GF-D8 (cell line): ENCODE measurements at places on chromosomes 6 and 20.

- no peak for DNase-seq
Observed at GRCh38 chr6:163398115-163398514, 16.4 kb upstream of the QKI start.

DNA sequence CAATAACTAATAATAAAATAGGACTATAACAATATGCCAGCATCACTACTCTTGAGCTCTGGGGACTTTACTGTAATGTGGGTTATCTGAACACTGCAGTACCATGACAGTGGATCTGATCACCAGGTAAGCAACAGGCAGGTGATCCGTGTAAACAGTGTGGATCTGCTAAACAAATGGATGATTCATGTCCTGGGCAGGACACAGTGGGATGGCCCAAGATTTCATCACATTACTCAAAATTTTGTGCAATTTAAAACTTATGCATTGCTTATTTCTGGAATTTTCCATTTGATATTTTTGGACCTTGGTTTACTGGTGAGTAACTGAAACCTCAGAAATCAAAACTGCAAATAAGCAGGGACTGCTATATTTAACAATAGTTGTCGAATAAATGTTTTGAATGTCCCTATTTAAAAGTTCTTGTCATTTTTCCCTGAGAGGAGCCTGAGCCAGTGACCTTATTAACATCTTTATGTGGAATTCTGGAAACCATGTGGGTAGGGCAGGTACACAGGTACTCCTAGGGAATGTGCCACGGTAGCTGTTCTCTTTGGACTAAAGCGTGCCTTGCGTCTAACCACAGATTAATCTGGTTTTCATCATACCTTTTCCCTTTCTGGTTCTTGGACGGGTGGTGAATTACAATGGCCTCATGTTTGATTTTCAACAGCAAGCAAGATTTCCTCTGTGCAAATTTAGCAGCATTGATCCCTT lies 214.5 kb upstream of the SASH1 start:
- no peak for DNase-seq

GRCh38 chr6:157514659-157515496 lies 133.9 kb downstream of the ZDHHC14 start:
- peak; percentile 86 for DNase-seq

- DNase-seq = no peak
Observed at GRCh38 chr6:167404385-167405049, 79.6 kb downstream of the TTLL2 start.

DNA sequence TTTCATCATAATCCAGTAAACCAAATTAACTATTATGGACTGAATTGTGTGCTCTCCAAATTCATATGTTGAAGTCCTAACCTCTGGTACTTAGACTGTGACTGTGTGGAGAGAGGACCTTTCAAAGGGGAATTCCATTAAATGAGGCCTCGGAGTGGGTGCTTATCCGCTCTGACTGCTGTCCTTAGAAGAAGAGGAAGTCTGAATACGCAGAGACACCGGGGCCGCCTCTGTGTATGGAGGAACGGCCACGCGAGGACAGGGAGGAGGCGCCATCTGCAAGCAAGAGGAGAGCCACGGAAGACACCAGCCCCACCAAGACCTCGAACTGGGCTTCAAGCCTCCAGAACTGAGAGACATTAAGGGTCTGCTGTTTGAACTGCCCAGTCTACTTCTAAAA lies 35.6 kb upstream of the RPS6KA2 start:
- no peak for DNase-seq

DNA sequence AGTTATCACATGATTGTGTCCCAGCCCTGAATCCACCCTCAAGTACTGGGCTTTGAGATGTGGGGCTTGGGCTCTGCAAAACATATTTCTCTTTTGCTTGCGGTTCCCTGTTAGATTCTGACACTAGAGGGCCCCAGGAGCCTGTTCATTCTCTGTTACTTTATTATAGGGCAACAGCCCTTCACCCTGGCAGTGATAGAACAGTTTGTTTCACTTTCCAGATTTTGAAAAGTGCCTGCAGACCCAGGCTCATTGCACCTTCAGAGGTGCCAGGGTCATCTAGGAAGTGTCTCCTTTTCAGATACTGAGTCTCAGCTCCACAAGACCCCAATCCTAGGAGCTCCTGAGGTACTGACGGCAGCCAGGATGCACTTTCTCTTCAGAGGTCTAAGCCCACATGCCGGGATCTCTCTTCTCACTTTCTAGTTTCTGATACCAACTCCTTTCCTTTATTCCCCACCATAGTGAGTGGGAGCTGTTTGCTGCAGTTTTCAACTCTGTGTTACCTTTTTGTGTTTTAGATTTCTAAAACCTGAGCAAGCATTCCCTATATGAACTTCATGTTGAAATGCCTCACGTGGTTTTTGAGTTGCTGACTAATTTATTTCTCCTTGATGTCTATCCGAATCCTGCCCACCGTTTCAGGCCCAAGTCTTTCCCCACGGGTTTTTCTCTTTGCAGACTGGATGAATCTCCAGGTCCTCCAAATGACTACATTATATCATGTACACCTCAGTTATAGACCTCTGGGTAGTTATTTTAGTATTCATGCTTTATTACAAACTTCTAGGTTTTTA lies 10.9 kb downstream of the ABT1 start:
- peak; percentile 26 for DNase-seq

GRCh38 chr20:43700627-43701026 lies 26.2 kb downstream of the GTSF1L start:
- DNase-seq = no peak

GRCh38 chr6:73580247-73581149 lies 59.7 kb upstream of the EEF1A1 start:
- DNase-seq = peak; percentile 61

- DNase-seq = no peak
Observed at GRCh38 chr20:59392736-59393135, 92.3 kb downstream of the EDN3 start.

- no peak for DNase-seq
Observed at GRCh38 chr6:73045609-73046008, 179.7 kb downstream of the KHDC1L start.

- DNase-seq = no peak
Observed at GRCh38 chr6:69985180-69985579, 118.8 kb downstream of the COL19A1 start.

GRCh38 chr20:49045440-49046086 lies 549 bp upstream of the CSE1L start:
- DNase-seq = peak; percentile 36

- no peak for DNase-seq
Observed at GRCh38 chr6:140009286-140009685, 634.8 kb upstream of the CITED2 start.

GRCh38 chr20:60361761-60362395 lies 403.7 kb downstream of the CDH26 start:
- DNase-seq = no peak

- no peak for DNase-seq
Observed at GRCh38 chr20:62724692-62725595, 16.3 kb downstream of the NTSR1 start.

DNA sequence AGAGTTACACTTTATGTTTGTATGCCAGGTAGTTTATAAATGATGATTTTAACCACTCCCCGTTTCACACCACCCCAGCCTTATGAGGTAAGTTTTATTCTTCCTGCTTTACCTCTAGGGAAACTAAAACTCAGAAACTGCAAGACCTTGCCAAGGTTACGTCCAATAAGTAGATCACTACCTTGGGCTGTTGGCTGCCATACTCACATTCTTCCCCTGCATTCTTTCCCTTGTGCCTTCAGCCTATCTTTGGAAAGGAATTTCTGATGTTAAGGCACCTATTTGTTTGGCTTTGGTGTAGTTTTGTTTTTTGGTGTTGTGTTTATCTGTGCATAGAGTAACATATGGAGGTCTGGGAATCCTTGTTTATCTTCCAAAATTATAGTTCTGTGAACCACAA lies 122.1 kb downstream of the UST start:
- DNase-seq = no peak

- DNase-seq = no peak
Observed at GRCh38 chr6:25232479-25232878, 46.7 kb upstream of the CARMIL1 start.

DNA sequence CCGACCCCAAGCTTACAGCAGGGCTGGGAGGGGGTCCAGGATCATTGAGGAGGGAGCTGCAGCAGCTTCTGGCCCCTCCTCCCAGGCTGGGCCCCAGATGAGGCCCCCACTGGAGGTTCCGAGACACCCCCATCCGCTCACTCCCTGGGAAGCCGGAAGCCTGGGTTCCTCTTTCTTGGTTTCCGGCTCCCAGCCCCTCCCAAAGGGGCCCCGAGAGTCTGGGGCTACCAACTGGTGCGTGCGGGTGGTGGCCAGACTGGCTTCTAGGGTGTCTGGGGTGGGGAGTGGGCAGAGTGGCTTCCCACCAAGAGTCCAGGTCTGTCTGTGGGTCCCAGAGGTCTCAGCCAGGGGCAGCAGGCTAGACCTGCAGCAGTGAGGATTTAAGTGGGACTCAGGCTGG lies 2.2 kb downstream of the RGS19 start:
- peak; percentile 76 for DNase-seq

- DNase-seq = no peak
Observed at GRCh38 chr6:39887692-39888450, 46.4 kb downstream of the MOCS1 start.

GRCh38 chr6:47278545-47278944 lies 31.2 kb downstream of the TNFRSF21 start:
- DNase-seq = peak; percentile 13

- DNase-seq = no peak
Observed at GRCh38 chr6:138468320-138469015, 30.8 kb downstream of the NHSL1 start.

DNA sequence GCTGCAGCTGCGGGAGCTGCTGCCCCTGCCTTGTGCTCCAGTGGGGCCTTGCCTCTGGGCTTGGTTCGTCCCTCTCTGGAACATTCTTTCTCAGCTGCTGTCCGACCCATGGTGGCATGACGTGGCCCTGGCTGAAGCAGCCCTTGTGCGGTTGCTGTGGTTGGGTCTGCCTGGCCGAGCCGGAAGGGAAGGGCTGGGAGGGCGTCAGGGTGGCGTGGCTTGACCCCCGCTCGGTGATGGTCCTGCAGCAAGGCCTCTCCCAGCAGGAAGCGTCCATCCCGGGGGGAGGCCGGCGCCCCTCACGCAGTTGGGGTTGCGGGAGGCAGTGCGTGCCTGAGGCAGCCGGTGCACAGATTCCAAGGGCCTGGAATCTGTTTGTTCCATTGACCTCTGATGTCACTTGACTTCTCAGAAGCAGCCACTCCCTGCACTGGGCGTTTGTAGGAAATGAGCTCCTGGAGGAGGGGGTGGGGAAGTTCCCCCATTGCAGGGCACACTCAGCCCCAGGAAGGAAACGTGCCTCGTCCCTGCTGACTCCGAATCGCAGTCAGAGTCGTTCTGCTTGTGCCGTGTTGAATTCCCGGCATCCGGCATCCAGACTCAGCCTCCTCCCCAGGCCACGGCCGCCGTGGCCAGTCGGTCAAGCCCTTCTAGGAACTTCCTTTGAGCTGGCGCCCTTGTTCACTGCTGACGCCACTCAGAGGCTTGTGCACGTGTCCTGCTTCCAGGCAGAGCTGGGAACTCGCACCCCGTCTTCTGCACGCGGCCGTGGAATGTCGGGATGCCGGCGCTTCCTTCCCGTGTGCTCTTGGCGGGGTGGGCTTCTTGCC lies 9.7 kb upstream of the TNFRSF6B start:
- DNase-seq = peak; percentile 80

DNA sequence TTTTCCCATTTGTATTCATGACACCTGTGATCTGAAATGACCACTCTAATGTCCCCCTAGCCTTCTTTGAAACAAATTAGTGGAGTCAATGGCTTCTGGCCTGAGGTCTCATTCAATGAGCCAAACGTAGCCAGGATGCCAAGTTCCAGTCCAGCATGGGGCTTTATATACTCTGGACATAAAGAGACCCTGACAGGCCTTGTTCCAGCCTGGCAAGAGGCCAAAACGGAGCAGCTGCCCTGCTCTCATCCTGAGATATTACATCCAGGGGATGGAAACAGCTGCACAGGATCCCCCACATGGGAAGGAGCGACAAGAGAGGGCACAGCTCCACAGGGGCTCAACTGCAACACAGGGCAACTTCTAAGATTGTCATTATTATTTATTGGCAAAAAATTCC lies 437.8 kb downstream of the CDH26 start:
- no peak for DNase-seq

GRCh38 chr6:115524821-115525220 lies 535.9 kb downstream of the FRK start:
- no peak for DNase-seq

GRCh38 chr6:113466526-113466925 lies 390.6 kb upstream of the MARCKS start:
- no peak for DNase-seq

DNA sequence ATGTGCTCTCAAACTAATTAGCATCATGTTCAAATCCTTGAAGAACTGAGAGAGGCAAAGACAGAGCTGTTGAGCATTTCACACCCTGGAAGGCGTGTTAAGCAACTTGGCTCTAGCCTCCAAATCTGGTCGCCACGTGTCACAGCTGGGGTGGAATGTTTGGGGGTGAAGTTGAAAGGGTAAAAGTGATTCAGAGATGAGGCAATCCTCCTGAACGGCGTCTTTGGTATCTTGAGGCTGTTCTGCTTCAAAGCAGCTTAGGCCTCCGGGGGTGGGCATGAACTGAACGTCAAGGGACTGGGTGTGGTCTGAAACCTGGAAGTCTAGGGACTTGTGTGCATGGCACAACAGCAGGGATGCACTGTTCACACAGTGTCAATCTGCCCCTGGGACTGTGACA lies 62.3 kb downstream of the TRAM2 start:
- DNase-seq = no peak

DNA sequence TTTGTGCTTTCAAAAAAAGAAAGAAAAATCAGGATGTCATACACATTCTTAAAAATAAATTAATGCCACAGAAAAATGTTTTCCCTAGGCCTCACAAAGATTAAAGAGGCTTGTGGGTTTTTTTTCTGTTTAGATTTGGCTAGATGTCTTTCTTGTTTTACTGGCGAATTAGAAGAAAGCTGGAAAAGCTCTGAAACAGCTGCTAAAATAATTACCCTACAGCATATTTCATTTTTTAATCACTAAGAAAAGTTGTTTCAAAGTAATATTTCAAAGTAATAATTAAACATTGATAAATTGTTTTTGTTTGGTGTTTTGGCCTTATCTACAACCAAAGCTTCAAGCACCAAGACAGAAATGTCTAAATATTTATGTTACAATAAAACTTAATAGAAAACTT lies 3.7 kb upstream of the ENPP1 start:
- no peak for DNase-seq

DNA sequence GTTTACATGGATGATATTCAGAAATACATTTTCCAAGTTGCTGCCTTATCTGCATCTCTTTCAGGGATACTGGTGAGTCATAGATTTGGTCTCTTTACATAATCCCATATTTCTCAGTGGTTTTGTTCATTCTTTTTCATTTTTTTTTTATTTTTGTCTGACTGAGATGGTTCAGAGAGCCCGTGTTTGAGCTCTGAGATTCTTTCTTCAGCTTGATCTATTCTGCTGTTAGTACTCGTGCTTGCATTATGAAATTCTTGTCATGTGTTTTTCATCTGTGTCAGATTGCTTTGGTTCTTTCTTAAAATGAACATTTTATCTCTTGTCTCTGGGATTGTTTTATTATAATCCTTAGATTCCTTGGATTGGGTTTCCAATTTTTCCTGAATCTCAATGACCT lies 317.3 kb downstream of the DOK5 start:
- DNase-seq = no peak

- DNase-seq = no peak
Observed at GRCh38 chr6:101482606-101483005, 89.1 kb downstream of the GRIK2 start.
